ENCODE measurements at places on chromosomes 7 and 10. TPM values are rescaled to one million over a fixed set of nuclear protein-coding genes. Genes with fewer than 3 reads are reported as not detected.

The POLR2J2 gene
- not detected for total RNA-seq

GRCh38 chr10:76984559-76985443 is 652.8 kb downstream of the KCNMA1 start:
- peak; percentile 67 for DNase-seq

The FAM25C gene
- total RNA-seq, result not detected

- no peak for DNase-seq
Measured at GRCh38 chr10:132845041-132845551, 59.1 kb upstream of the NKX6-2 start.

DNA sequence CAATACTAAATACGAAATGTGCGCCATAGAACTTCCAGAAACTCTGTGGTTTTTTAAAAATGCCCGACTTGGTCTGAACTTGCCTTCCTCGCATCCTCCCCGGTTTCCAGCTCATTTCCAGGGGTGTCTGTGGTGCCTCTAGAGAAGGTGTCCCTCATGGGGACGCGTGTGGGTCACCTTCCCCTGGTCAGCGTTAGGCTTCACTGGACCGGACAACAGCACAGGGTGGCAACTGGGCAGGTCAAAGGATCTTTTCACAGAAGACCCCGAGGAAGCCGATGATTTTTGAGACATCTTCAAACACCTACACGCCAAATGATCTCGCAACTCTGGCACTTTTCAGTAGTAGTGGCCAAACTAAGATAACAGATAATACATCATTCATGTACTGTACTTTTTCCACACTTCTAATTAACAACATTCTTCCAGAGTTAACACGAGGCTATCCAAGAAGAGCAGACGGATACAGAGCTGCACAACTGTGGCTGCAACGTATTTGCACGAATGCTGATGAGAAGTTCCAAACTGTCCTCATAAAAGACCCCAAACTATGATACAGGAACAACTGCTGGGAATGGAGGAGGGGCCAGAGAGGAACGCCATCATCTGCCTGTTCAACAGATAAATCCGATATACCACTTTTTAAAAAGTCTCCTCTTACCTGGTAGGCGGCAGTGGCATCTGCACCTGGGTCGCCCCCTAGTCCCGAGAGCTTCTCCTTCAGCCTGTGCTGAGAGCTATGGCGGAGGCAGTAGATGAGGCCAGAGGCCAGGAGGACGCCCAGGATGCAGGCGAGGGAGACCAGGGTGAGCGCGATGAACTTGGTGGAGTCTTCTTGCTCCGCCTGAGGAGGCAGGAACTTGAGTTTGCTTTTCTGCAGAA is 345.5 kb downstream of the DNAJB6 start:
- DNase-seq, result no peak

The TMEM139 gene
- total RNA-seq, result not detected

DNA sequence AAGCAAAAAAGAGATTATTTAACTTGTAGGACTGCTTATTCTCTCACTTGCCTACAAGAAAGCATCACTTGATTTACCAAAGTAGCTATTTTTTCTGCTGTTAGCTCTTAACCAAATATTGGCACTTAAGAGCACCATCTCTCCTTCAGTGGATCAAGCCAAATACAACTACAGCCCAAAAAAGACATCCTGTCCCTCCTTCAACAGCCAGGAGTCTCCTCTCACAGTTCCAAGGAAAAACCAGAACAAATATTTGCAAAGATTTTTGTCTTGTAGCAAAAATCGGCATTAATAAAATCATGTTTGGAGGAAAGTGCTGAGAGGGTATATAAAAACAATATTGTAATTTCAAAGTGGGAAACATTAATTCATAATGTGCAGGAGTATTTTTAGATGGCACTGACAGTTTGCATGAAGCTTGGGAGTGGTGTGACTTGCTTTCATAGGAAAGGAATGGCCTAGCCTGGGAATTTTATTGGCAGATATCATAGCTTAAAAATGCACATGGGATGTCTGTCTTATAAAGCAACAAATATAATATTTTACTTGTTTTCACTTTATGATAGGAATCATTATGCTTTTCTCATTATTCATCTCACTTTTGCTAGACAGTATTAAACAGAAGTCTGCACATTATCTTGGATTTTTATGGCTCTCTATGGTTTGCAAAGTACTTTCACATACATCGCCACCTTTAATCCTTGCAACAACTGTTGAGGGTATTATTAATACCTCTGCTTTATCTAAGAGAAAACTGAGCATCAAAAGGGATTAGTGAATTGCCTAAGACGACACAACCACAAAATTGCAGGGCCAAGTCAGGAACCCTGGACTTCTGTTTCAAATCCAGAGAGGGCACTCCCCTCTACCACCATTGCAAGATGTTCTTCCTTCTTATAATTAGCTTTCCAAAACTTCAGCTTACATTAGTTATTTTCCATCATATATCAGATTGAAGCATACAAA is 103.5 kb downstream of the AGMO start:
- no peak for DNase-seq

The LIPF gene
- total RNA-seq, result not detected

DNA sequence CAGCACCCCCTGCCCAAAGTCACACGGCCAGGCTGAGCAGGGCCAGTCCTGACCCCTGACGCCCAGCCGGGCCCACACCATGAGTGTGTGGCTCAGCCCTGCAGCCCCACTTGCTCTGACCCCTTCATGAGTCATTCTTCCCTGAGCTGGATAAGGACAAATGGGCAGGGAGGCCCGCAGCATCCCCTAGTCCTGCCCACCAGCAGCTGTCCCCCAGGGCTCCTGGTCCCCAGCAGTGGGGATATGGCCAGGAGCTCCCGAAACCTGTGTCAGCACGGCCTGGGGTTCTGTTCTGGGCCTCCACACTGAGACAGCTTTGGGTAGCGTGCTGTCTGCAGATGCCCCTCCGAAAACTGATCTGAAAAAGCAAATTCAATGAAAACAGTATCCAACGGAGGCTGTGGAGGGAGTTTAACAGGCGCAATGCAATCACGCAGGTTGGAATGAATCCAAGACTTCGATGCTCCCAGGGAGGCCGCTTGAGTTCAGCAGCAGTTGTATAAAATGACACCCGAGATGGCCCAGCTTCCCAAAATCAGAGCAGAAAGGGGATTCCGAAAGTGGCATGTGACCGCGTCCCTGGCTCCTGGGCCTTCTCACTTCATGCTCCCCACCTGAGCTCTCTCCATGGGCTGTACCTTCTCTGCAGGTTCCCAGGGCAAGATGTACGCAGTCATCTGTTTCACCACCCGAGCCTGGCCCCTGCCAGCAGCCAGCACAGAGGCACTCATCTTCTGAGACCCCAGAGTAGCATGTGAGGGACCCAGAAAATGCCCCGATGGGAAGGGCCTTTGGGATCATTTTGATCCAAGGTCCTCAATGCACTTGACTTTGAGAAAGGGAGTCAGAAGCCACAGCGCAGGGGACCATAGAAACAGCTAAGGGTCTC is 214.1 kb downstream of the USP6NL start:
- DNase-seq, result no peak

- DNase-seq, result no peak
Measured at GRCh38 chr7:150973571-150974451, 4.3 kb downstream of the KCNH2 start.

DNA sequence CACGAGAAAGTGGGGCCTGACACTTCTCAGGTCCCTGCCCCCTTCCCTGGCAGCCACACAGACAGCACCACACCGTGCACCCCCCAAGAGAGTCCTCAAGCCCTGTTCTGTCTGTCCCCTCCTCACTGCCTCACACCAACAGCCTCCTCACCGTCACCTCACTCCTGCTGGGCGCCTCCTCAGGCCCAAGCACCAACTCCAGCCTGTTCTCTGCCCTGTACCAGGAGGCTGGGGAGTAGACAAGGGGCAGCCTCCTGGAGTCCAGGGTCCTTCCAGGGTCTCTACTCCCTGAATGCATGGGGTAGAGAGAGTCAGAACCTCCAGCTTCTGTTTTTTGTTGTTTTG is 26.9 kb upstream of the ELN start:
- DNase-seq, result no peak

DNA sequence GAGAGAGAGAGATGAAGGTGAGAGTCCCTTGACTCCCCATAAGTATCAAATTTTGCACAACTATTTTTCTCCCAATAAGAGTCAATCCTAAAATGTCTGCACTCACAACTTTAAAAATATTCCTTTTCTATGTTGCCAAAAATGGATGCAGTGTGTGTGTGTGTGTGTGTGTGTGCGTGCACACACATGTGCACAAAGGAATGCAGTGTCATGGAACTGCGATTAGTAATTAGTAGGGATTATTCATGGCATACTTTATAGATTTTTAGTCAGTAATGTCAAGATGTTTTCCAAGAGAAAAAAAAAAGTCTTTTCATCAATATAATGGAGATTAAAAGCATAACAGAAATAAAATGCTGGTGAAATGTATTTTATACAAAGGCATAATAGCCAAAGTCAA is 179.1 kb upstream of the LRRTM3 start:
- no peak for DNase-seq

DNA sequence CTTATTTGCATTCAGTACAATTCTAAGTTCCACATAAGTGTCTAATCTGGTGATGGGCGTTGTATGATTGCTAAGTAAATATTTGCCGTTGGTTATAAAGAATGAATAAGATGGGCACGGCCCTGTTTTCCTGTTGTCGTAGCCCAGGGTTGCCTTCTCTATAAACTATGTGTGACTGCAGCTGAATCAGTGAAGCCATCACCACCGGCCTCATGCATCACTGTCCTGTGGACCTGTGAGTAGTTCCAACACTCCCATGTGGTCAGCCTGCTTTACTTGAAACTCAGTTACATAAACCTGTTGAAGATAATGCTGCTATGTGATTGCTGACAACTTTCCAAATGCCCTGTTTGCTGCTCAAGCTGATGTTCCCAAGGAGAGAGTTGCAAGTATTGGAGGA is 21.6 kb upstream of the KLF6 start:
- peak; percentile 82 for DNase-seq

The SPDYE2 gene
- not detected for total RNA-seq

The AKR1D1 gene
- not detected for total RNA-seq

- no peak for DNase-seq
Measured at GRCh38 chr7:24434972-24435371, 138.3 kb upstream of the PALS2 start.

- peak; percentile 54 for DNase-seq
Measured at GRCh38 chr10:4351723-4352413, 474.1 kb upstream of the AKR1E2 start.

GRCh38 chr10:9596368-9596920 is 1421.2 kb upstream of the CELF2 start:
- peak; percentile 9 for DNase-seq

DNA sequence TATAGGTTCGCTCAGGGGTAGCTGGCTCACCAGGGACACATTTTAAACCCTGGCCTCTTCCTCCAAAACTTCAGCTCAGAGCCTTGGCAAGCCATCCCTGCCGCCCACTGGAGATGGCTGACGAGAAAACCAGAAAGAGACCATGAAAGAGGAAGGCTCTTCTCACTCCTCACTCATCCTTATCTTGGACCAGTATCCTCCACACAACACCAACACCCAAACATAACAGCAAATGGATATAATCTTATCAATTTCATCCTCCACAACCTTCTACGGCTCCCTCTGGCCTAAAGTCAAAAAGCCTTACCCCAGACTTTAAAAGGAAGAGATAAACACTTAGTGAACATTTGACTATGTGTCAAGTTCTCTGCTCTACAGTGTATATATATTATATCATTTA is 26.9 kb downstream of the DLG5 start:
- no peak for DNase-seq

The LRIT2 gene
- not detected for total RNA-seq

The CALCR gene
- total RNA-seq, result not detected

GRCh38 chr10:12663863-12664262 is 314.5 kb downstream of the CAMK1D start:
- DNase-seq, result no peak

- DNase-seq, result no peak
Measured at GRCh38 chr10:75685187-75685586, 253.8 kb downstream of the LRMDA start.

- peak; percentile 37 for DNase-seq
Measured at GRCh38 chr7:2521341-2521745, 1.8 kb downstream of the LFNG start.

DNA sequence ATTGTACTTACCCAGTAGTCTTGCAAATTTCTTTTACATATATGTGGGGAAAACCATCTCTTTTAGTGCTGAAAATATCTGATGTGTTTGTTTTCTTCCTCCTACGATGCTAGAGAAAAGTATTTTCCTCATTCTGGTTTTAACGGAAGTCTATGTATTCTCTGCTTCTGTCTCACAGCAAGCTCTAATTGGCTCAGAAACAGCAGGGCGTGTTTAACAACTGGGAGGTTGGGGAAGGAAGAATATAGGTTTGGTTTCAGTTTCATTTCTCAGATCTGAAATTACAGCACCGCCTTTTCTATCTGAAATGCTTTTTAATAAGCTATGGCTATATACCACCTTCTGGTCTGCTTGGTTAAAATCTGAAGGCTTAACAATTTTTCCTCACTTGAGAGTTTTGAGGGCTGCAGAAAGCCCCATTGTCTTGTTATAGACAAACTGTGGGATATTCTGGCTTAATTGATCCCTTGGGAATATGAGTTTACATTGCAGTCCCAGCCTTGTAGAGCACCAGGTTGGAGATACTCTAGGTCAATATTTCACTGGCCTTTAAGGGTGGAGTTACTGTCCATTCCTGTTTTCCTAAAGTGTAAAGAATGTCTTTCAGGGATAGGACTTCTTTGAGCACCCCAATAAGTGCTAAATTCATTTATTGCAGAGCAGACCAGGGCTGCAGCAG is at the start of gene SAMD9:
TSS of gene SAMD9 (minus strand) at position 128 of the 679 bp plus-strand sequence. CDS start 11,882 bp downstream, outside the sequence.
- DNase-seq, result peak; percentile 97

The PON3 gene
- total RNA-seq, result 0.49 TPM

- no peak for DNase-seq
Measured at GRCh38 chr10:78914502-78915189, 154.1 kb upstream of the ZMIZ1 start.

DNA sequence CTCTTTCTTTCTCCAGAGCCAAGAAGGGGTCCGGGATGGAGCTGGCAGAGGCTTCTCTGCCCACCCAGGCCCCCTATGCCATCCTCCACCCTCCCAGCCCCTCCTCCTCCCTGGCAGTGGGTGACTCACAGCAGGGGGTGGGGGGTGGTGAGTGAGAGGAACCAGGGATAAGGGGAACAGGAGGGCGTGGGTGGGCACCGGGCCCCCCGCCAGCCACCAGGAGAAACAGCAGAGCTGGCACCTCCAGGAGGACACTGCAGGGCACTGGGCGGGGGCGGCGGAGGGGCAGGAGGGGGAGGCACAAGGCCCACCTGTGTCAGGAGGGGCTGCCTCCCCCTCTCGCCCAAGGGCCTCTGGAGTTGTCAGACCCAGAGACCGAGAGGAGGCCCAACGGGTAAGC is 56.0 kb downstream of the CAMK2B start:
- DNase-seq, result no peak

DNA sequence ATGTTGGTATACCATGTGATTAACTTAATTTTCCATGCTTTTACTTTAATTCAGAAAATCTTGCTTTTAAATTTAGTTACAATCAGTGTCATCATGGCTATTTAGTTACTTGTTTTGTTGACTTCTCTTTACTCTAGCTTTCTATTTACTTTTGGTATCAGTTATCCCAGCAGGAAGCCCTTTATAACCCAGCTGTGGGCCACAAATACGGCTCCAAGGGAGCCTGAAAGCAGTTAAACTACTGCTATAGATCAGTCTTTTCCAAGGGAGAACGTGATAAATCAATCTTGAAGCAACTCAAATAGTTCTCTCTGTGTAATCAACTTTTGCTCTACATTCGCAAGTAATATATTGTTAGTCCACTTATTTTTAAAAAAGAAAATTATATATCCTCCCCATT is 287.4 kb downstream of the CACNA2D1 start:
- DNase-seq, result no peak
